ENCODE measurements at places on chromosomes 5 and 9.

DNA sequence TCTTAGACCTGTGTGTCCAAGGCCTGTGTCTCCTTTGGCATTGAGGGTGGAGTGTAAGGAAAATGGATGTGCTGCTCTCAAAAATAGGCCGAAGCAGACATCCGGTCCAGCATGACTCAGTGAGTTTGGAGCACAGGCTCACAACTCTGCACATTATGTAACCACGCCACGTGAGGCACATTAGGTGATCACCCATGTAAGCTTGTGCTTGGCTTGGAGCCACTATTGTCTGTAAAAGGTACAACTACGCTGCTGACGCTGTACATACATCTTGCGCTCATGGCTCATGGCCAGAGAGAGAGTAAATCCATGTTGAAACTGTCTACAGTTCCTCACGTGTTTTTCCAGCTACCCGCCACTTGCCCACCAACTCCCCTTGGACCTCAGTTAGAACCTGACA lies 177.5 kb downstream of the PDE4D start:
- no peak for DNase-seq

DNA sequence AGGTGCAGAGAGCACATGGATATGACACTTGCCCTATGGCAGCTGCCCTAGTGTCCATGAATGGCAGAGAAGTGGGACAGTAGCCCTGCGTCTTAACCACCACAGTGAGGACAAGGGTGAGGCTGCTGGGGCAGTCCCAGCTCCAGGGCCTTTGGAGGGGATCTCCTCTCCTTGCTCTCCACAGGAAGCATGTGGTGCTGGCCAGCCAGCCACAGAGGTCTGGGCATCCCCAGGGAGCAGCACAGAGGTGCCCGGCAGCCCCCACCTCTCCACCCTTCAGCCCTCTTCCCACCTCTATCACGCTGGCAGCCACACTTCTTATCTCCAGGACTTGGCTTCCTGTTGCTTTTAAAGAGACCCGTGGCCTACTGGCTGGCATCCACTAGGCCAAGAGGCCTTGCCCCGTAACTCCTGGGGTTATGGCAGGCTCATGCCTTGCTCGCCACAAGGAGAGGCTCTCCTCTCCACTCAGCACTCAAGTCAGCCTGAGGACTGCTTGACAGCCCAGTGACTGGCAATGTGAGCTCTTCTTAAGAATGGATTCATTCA lies 21.9 kb downstream of the CSF2 start:
- no peak for DNase-seq

DNA sequence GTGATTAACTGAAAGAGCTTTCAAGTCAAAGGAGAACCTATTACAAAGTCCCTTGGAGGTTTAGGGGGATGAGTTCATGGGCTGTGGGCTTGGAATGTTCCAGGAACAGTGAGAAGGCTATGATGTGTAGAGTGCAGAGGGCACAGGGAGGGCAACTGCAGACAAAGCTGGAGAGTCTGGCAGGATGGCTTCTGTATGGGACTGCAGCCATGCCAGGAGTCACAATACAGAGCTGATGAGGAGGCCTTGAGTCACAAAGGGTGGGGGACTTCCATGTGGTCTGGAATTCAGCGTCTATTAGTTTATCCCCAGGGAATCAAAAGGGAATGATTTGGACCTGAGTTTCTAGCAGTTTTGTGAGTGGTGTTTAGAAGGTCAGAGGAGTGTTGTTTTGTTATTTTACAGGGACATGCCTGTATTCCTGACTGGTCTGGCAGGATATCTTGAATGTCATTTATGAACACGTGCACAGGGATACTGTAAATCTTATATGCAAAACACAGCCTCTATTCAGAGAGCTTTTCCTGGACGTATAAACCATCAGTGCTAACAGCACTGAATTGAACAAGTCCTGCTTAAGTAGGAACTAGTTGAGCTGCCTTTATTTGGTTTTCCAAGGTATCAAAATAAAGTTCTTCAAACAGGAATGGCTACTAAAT lies 14.3 kb upstream of the TEK start:
- DNase-seq: no peak

- DNase-seq: no peak
Measured at GRCh38 chr5:181044662-181045305, 4.7 kb downstream of the BTNL9 start.

DNA sequence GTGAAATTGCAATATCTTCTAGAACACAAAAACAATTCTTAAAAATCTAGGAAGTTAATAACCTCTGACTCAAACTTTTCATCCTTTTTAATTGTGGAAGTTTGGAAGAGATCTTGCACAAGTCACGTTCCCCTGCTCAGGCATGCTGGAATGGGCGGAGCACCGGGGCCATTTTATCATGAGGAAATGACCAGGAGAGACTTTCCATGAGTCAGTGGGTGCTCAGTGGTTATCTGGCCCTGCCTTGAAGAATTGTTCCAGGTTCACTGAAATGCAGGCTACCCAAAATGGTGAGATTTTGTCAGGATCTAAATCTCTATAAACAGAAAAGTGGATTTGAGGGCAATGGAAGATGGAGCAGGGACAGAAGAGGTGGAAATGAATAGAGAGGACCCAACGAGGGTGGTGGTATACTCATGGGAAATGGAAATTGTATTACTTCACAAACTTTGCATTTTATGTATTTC lies 61.2 kb downstream of the FYB1 start:
- DNase-seq: no peak

DNA sequence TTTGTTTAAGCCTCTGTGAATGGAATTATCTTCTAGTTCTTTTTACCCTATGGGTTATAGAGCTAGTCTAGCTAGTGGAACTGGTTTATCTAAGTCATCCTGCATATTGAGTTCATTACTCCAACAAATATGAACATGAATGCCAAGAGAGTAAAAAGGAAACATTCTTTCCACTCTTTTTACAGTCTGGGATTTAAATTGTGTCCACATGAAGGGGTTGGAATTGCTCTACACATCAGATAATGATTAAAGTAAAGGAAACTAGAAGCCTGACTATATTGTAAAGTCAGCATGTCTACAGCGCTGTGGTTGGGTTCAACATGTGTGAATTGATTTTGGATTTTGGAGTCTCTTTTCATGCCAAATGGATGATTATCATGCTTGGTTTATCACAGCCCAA lies 173.1 kb downstream of the CCDC171 start:
- DNase-seq: no peak

DNA sequence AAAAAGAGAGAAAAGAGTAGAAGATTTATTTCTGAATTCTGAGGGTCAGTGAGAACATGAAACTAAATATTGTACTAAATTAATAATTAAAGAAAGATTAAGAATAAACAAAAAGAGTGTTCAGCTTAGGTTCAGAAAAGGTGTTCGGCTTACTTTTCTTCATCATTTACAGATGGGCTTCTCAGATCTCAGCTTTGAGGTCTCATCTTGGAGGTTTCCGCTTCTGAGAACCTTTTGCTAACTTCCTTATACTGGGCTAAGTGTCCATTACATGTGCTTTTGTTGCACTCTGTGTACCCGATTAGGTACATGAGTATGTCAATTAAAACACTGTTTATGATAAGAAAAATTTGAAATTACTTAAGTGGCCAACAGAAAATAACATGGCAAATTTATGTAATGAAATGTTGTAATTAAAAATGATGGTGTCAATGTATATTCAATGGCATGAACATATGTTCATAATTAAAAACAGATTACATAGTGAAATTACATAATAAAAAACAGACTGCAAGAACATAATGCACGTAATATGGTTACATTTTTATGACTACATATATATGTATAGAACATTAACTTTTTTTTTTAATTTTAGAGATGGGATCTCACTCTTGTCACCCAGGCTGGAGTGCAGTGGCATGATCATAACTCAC lies 17.3 kb upstream of the ITGA1 start:
- no peak for DNase-seq

DNA sequence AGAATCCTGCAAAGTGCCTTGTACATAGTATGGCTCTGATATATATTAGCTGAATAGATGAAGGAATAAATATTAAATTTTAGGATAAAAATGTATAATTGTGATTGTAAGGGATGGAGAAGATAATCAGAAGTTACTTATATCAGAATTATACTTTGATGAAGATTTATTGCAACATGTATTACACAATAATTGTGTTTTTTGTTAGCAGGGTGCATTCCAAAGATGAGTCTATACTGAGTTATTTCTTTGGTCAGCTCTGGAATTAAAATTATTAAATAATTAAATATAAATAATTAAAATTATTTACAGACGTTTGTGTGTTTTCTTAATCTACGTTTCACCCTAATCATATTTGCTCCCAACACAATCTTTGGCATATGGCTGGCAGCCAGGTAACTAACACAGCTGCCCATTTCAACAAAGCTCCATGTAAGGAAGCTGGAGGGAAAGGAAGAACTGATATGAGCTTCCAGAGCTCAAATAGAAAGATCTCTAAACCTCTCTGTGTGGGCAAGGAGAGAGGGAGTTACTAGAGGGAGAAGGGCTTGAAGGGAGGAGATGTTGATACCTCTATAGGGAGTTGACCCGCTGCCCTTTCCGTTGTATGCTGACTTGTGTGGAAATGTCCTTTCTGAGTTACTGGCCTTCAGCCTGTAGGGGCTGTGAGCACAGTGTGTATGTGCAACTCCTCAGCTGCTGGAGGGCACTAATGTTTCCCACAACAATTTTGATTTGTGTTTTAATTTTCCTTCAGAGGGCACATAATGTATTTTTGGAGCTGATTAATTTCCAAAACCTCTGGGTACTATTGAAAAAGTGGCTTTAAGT lies 403.4 kb downstream of the MAN2A1 start:
- DNase-seq: no peak

DNA sequence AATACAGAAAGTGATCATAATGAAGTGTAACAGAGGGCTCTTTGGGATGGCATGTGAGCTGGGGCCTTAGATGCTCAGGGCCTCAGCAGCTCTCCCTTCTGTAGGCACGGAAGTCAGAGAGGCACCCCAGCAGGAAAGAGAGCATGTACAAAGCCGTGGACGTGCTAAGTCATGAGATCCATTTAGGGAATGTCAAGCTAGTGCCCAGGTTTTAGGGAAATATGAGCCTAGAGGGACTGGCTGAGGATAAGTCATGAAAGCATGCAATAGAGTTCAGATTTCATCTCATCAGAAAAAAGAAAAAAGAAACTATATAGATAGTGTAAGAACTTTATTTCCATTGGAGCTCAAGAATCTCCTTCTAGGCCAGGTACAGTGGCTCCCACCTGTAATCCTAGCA lies 379.5 kb upstream of the KLF4 start:
- no peak for DNase-seq

GRCh38 chr9:116175614-116176013 lies 22.0 kb downstream of the PAPPA start:
- DNase-seq: no peak

- DNase-seq: no peak
Measured at GRCh38 chr5:154138701-154139100, 51.8 kb upstream of the GALNT10 start.

DNA sequence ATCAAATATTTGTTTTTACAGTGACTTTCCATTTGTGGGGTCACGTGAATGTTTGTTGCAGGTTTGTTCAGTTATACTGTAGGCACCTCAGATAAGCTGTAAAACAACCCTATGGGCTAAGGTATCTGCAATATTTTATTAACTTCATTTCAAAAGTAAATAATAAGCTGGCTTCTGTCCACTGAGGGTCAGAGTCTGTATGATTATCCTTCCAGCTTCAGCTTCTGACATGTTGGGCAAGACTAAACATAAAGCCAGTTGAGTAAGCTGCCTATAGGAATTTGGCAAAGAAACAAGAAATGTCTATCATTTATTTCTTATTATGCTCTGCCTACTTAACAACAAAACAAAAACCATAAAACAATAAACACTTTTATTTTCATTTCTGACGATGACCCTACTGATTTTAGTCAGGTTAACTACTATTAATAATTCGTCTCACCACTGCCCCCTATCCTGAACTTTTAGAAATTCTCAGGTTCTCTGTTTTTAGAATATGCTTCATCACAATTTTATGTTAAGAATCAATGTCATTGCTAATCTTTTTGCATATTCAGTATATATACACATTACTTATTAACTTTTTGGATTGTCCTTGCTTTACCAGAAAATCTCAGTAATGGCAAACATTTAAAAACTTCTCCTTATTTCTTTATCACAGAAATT lies 413.6 kb upstream of the ADAMTSL1 start:
- no peak for DNase-seq

- no peak for DNase-seq
Measured at GRCh38 chr5:87300744-87301143, 33.1 kb downstream of the RASA1 start.

GRCh38 chr5:9927521-9927997 lies 297.4 kb upstream of the TAS2R1 start:
- no peak for DNase-seq

GRCh38 chr5:160357861-160358411 lies 12.5 kb downstream of the C1QTNF2 start:
- no peak for DNase-seq

DNA sequence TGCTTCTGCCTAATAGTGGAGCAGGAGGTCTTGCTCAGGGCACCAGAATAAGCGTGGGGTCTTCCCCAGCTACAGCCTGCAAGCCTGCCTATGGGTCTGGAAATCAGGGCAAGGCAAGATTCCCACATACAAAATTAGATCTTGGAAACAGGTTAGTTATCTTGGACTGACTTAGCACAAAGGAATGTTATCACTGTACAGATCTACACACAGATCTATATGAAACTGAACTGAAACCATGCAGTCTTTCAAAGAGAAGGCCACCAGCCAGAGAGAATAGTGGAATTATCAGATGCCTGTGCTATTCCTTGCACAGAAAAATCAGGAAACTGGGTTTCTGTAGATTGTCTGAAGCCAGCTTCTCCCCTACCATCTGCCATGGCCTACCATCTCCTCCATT lies 585.7 kb downstream of the ACTL7B start:
- DNase-seq: no peak

- no peak for DNase-seq
Measured at GRCh38 chr5:61148515-61148914, 13.8 kb downstream of the SMIM15 start.

DNA sequence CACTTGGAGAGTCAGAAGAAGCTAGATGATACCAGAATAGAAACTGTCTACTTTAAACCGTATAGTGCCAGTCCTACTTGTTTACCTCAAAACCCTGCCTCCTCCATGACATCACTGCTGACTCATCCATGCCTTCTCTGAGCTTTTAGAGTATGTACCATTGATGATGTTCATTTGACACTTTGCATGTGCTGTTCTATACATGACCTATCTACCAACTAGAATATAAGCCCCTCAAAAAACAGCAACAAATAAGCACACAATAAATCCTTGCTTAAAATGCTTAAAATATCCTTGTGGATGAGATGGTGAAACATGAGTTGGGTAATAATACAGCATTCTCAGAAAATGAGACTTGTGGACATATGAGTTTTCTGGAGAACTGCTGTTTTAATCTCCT lies 2.6 kb downstream of the CTNNAL1 start:
- no peak for DNase-seq

DNA sequence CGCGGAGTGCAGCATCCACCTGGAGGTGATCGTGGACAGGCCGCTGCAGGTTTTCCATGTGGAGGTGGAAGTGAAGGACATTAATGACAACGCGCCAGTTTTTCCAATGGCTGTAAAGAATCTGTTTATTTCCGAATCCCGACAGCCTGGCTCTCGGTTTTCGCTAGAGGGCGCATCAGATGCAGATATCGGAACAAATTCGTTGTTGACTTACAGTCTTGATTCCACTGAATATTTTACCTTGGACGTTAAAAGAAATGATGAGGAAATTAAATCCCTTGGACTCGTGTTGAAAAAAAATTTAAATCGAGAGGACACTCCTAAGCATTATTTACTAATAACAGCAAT lies 611 bp downstream of the PCDHA3 start:
- no peak for DNase-seq
